ENCODE measurements at places on chromosomes 5 and 9.

- no peak for DNase-seq
Measured at GRCh38 chr5:36651761-36652685, 45.6 kb downstream of the SLC1A3 start.

DNA sequence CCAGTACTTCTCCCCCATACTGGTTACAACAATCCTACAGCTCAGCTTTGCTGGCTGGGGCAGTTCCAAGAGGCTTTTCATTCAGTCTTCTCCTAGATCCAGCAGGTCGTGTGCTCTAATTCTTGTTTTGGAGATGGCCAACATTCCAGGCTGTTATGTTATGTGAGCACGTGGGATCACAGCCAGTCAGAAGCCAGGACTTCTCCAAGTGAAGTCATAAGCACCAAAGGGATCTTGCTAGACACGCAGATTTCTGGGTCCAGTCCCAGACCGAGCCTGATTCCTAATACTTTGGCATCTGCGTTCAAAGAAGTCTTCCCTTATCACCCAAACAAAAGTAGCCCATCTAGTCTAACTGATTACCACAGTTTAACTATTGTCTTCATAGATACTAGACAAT, 1.4 kb upstream of the LARP1 start:
- no peak for DNase-seq

GRCh38 chr5:179840321-179840720, 18.3 kb downstream of the MRNIP start:
- DNase-seq = no peak

GRCh38 chr9:11312966-11313365, 700.2 kb upstream of the PTPRD start:
- DNase-seq = no peak

DNA sequence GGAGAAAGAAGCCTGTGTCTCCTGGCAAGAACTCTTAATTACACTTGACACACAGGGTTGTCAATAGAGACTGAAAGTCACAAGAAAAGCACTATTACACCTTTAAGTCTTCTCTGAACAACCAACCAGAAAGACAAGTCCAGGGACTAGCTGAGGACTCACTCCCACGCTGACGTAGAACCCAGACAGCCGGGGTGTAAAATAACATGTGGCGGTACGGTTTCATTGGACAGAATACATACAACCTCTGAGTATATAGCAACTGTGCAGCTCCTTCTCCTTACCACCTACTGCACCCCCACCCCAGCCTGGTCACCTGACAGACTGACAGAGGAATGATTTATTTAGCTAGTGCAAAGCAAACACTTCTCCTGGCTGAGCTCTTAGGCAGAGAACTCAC, 103.4 kb upstream of the RASEF start:
- no peak for DNase-seq

DNA sequence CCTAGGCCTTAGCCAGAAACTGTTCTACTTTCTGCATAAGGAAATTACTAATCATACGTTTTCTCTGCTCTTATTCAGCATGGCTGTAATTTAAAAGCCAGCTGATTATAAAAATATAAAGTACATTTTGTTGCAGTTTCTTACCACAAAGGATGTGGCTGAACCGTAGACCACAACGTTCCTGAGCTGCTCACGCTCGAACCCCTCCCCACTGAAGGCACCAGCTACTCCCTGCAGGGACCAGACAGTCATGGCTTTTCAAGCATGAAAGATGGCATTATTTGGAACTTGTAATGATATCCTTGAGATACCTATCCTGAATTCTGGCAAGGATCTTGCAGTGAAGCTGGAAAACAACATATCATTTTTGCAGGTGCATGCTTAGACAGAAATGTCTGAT, 91.8 kb upstream of the DMRT1 start:
- DNase-seq = no peak

All from cortex of kidney (tissue), 1 donor.